ENCODE measurements at places on chromosomes 16 and 17.

- no peak for DNase-seq
Observed at GRCh38 chr17:49914096-49914490, 54.9 kb upstream of the DLX4 start.

DNA sequence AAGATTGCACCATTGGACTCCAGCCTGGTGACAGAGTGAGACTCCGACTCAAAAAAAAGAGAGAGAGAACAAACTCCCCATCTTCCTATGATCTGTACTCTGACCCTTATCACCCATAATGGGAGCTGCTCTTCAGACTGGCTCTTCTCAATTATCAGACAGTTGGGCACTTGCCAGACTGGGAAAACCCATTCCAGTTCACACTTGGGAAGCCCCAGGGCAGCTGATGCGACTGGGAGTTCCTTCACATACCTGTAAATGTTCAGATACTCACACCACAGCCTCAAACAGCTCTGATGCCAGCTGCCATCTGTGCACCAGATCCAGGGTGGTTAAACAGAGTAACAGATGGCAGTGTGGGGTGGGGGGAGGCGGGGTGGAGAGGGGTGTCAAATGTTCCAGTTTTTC lies 23.8 kb upstream of the TMEM101 start:
- DNase-seq, result no peak

- DNase-seq, result no peak
Observed at GRCh38 chr17:53971361-53971760, 148.6 kb downstream of the KIF2B start.

DNA sequence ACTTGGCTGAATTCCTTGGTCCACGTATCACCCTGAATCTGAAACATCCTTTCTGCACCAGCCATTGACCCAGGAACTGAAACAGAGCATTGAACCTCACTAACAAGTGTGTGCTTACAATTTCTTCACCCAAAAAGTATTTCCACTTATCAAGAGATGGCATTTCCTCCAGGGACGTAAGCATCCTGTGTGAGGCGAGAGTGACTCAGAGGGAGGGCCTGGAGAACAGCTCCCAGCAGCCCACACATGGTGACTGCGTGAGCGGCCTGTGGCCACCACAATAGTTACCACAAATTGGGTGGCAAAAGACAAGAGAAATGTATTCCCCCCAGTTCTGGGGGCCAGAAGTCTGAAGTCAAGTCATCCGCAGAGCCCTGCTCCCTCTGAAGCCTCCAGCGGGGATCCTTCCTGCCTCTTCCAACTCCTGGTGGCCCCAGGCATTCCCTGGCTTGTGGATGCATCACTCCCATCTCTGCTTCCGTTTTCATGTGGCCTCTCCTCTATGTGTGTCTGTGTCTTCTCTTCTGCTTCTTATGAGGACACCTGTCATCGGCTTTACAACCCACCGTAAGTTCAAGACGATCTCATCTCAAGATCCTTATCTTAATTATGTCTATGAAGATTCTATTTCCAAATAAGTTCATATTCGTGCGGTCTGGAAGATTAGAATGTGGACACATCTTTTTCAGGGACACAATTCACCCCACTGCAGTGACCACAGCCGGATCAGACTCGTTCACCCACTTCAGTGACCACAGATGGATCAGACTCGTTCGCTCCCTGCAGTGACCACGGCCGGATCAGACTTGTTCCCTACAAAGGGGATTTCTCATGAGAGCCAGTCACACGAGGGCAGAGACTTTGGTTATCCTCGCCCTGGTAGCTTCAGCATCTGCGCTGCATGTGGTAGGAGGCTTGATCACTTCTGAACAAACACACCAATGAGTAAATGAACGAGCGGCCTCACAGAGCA lies 122.6 kb upstream of the FOXF1 start:
- no peak for DNase-seq

GRCh38 chr16:3454093-3454492 lies 10.6 kb downstream of the NAA60 start:
- DNase-seq, result no peak

DNA sequence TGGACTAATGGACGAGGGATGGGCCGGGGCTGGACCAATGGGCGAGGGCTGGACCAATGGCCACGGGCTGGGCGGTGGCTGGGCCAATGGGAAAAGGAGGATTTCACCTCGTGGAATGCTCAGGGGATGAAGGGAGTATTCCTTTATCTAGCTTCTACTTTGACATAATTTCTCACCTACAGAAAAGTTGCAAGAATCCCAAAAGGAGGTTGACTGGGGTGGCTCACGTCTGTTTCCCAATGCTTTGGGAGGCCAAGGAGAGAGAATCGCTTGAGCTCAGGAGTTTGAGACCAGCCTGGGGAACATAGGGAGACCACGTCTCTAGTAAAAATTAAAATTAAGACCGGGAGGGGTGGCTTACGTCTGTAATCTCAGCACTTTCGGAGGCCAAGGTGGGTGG lies 5.7 kb upstream of the FLYWCH1 start:
- DNase-seq, result no peak

GRCh38 chr17:38363016-38363415 lies 11.4 kb downstream of the SOCS7 start:
- DNase-seq, result no peak

GRCh38 chr17:61809816-61810392 lies 53.4 kb downstream of the BRIP1 start:
- peak; percentile 90 for DNase-seq

GRCh38 chr17:48262982-48263730 lies 155.6 kb downstream of the SNX11 start:
- no peak for DNase-seq

- DNase-seq, result no peak
Observed at GRCh38 chr16:49369651-49370611, 3.7 kb upstream of the C16orf78 start.

DNA sequence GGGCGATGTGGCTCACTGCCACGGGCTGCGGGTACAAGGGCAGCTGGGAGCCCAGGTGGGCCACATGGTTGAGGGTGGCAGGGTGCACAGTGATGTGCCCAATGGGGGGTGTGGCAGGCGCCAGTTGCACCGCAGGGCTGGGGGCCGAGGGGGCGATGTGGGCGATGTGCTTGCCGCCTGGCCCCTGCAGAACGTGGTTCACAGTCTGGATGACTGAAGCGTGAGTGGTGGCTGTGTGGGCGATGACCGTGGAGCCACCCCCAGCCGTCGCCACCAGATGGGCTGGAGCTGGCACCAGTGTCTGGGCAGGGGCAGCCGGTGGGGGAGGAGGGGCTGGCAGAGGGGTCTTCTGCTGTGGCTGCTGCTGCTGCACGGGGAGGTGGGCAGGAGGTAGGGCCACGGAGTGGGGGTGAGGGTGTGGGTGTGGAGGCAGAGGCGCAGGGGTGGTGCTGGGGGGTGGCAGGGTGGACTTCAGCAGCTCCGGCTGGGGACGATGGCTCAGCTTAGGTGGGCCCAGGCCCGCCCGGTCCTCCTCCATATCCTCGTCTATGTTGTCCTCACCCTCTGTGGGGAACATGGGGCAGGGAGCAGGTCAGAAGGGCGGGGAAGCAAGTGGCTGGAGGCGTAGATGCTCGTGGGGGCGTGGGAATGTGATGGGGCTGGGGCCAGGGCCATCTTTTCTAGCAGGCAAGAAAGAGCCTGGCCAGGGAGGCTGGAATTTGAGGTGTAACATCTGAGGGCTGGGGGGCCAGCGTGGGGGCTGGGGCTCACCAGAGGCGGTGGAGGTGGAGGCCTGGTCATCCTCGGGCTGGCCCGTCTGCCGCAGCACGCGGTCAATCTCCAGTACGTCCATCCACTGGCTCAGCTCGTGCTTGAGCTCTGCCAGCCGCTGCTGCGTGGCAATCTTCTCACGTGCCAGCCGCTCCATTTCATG lies 13.5 kb downstream of the MNT start:
- no peak for DNase-seq

DNA sequence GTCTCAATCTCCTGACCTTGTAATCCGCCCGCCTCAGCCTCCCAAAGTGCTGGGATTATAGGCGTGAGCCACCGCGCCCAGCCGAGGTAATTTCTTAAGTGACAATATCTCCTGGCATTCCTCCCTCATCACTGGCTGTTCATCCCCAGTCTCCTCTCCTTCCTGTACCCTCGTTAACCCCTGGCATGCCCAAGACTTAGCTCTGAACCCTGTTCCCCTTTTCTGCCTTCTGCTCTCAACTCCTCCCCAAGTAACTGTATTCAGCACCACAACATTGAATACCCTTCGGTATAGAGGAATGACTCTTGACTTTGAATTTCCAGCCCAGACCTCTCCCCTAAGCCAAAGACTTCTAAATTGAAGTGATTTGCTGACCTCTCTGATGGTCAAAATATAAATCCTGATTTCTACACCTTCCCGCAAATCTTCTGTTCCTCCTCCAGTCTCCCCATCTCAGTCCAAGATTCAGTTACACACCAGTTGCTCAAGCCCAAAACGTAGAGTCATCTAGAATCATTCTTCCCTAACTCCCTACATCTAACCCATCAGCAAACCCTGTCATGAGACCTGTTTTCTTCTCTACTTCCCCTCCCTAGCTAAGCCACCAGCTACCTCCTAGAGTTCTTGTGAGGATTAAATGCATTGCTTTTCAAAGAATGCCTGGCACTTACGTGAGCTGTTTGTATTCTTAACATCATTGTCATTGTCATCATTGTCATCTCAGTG lies 14.8 kb downstream of the PMP22 start:
- no peak for DNase-seq

DNA sequence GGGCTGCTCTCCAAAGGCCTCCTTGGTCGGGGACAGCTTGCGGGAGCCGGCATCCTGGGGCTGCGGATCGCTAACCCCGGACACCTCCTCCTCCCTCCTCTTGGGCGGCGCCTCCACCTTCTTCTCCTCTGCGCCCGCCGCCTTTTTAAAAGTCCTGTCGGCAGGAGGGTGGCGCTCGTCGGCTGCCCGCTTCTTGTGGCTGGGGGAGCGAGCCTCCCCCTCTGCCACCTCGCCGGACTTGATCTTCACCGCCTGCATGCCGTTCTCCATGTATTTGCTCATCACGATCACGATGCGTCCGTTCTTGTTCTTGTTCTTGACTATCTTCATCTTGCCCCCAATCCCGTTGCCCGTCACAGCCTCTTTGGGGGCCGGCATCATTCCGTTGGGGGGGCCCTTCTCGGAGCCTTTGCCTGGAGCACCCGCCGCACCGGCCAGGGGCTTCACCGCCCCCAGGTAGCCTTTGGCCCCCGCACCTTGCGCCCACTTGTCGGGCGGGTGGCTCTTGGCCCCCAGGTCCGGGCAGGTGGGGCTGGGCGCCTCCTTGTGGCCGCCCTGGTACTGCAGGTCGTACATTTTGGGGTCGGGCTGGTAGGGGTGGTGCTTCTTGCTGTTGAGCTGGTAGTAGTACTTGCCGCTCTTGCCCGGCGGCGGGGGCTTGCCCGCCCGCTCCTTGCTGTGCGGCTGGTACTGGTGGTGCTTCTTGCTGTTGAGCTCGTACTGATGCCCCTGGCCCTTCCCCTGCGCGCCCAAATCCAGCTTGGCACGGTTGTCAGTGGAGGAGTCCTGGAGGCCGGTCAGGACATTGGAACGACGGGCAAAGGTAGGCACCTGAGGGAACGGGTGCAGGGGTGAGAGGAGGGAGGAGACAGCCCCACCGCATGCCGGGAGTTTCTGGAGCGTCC lies 4.4 kb downstream of the CBX4 start:
- no peak for DNase-seq

- DNase-seq, result no peak
Observed at GRCh38 chr16:85606904-85607303, 6.2 kb upstream of the GSE1 start.

DNA sequence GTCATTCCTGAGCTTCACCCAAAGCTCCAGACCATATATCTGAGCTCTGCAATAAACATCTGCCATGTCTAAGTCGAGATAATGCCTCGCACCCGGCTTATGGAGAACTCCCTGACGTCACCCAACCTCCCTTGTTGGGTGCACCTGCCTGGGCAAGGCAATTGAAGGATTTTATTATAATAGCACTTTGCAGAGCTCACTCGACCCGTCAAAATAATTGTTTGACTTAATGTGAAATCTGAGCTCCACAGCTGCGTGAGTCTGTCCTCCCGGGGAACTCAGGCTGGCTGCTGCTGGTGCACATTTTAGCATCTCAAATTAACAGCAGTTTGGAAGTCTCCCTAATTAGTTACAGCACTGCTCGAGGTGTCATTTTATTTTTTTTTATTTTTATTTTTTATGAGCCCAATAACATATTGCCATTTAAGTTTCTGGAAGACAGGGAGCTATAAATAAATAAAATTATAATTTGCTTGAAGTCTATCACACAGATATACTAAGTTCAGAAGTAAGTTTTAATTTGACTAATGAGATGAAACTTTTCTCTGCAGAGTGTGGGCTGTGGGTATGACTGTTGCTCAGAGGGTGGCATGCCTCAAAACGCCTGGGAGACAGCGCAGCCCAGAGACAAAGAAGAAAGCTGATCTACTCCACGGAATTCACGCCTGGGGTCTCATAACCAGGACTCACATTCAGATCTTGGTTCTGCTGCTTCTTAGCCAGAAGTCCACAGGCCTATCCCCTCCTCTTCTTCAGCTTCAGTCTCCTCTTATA lies 401.4 kb upstream of the C16orf82 start:
- no peak for DNase-seq

- DNase-seq, result no peak
Observed at GRCh38 chr16:3754081-3754703, 36.9 kb upstream of the TRAP1 start.

- DNase-seq, result no peak
Observed at GRCh38 chr17:82320956-82321927, 3.8 kb upstream of the CD7 start.

DNA sequence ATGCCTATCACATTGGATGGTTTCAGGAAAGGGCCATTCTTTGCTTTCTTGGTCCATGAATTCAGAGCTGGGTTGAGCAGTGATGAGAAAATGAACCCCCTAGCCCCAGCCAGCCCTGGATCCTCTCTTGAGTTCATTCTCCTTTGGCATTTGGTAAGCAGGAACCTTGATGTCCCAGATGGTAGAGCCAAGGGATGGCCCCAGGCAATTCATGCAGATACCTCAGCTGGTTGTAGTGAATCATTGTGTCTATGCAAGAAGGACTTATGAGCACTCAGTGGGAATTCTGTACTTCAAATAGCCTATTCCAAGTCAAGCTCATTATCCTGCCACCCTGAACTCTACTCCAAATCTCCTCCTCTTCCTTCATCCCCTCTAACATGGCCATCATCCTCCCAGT lies 412.7 kb downstream of the UTP18 start:
- DNase-seq, result no peak

DNA sequence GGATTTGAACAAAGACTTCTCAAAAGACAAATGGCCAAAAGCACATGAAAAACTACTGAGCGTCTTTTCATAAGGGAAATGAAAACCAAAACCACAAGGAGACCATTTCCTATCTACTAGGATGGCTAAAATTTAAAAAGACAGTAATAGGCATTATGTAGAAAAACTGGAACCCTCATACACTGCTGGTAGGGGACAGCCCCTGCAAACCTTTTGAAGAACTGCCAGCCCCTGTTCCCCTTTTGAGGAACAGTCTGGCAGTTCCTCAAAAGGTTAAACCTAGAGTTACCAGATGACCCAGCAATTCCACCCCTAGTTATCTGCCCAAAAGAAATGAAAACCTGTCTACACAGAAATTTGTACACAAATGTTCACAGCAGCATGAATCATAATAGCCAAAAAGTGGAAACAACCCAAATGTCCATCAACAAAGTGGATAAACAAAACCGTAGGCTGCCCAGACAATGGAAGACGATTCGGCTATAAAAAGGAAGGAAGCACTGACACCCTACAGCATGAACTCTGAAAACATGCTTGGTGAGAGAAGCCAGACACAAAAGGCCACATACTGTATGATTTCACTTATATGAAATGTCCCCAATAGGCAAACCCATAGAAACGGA lies 22.9 kb downstream of the CDIP1 start:
- no peak for DNase-seq

All from SK-N-MC (cell line).